Kasumi-1 (cell line): ENCODE measurements at places on chromosomes 6 and 20.

DNA sequence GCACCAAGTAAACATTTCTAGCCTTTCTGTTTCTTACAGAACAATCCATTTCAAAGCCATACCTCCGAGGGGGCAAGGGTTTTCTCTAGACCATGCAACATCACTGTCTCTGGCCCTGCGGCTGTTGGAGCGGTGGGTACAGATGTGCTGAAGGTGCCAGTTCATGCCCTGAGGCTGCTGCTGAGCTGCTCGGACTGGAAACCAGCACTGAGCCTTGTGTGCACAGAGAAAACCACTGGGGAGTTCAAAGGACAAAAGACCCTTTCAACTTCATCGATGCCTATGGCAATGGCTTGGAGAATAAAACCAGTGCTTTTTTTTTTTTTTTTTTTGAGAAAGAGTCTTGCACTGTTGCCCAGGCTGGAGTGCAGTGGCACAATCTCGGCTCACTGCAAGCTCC, 93.3 kb upstream of the IYD start:
- DNase-seq = no peak

DNA sequence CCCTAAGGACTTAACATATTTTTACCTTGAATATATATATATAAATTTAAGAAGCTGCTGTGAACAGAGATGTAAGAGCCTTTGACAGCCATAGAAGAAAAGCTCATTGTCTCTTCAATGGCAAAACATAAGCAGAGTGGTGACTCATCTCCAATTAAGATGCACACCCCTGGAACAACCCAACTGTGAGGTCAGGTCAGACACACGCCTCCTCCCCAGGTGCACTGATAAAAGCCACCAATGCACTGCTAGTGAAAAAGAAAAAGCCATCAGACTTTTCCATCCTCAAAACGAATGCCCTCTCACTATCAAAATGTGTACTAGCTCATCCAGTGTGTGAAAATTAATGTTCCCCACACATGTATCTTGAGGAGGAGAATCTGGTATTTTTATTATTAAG, 100.1 kb downstream of the SMLR1 start:
- DNase-seq = no peak

DNA sequence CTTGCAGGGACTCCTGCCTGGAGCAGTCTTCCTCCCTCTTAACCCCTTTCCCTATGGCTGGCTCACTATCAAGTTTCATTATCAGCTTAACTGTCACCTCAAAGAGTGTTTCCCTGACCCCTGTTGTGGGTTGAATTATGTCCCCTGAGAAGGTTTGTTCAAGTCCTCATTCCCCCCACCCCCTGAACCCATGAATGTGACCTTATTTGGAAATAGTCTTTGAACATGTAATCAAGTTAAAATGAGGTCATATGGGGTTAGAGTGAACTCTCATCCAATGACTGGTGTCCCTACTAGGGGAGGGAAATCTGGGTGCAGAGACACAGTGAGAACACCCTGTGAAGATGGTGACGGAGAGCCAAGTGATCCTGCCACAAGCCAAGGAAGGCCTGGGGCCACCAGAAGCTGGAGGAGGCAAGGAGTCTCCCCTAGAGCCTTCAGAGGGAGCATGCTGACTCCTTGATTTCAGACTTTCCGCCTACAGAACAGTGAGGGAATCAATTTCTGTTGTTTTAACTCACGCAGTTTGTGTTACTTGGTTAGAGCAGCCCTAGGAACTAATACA, 165.2 kb upstream of the TOP1 start:
- no peak for DNase-seq

DNA sequence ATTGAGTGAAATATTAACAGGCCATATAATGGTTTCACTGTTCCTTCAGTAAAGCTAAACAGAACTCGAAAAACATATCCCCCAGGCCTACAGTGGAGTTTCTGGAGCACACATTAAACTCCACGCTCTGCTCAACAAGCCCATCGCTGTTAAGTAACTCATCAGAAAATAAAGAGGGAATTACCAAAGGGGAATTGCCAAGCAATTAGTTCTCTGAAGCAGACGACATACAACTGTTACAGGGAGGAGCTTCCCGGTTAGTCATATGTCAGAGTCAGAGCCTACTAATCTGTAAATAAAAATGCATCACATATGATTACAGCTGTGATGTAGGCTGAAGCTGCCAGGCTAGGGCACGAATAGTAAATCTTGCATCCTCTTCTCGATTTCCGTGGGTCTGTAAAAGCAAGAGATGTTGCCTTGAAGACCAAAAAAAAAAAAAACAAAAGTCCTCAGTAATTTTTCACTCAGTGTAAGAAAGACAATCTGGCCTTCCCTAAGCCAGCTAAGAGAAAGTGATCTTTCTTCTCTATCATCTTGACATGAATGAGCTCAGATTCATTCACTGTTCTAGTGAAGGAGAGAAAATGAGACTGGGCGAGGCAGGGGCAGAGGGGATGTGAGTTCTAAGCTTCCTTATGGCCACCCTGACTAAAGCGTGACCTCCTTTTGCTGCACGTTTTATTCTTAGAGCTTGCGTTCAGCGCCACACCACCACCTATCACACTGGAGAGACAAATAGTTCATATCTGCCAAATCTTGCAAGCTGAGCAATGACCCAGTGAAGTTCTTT, 13.8 kb downstream of the ATXN1 start:
- DNase-seq = no peak

DNA sequence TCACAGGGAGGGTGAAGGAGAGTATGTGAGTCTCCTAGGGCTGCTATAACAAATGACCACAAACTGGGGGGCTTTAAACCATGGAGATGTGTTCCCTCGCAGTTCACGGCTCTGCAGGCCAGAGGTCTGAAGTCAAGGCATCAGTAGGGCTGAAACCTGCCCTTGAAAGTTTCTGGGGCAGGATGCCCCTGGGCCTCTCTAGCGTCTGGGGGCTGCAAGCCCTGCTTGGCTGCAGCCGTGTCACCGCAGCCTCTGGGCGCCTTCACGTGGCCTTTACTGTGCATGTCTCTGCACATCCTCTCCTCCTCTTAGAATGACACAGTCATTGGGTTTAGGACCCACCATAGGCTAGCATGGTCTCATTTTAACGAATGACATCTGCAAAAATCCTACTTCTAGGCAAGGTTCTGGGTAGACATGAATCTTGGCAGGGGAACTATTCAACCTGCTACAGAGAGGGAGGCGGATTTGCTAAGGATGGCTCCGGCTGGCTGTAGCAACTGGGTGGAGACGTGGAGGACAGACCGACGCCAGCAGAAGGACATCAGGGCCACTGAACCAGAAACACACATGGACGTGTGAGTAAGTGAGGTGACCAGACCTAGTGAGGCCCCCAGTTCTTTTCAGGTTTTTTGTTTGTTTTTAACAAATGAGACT, 58.6 kb downstream of the PHACTR3 start:
- no peak for DNase-seq

DNA sequence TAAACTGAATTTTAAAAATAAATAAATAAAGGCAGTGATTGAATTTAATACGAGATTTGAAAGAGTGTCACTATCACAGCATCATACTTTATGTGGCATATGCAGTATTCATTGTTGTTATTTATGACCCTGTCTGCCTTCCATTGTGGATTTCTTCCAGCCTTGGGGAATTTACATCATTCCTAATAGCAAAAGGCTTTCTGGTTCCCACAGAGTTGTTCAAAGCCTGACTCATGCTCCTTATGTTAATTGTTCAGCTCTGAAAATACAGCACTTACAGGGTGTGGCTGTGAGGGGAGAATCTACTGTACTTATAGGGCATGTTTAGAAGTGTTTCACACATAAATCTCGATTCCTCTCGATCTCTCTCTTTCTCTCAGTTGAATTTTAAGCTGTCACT, 54.4 kb downstream of the JAG1 start:
- no peak for DNase-seq

- DNase-seq = no peak
Measured at GRCh38 chr6:80860107-80860506, 753.6 kb downstream of the BCKDHB start.

DNA sequence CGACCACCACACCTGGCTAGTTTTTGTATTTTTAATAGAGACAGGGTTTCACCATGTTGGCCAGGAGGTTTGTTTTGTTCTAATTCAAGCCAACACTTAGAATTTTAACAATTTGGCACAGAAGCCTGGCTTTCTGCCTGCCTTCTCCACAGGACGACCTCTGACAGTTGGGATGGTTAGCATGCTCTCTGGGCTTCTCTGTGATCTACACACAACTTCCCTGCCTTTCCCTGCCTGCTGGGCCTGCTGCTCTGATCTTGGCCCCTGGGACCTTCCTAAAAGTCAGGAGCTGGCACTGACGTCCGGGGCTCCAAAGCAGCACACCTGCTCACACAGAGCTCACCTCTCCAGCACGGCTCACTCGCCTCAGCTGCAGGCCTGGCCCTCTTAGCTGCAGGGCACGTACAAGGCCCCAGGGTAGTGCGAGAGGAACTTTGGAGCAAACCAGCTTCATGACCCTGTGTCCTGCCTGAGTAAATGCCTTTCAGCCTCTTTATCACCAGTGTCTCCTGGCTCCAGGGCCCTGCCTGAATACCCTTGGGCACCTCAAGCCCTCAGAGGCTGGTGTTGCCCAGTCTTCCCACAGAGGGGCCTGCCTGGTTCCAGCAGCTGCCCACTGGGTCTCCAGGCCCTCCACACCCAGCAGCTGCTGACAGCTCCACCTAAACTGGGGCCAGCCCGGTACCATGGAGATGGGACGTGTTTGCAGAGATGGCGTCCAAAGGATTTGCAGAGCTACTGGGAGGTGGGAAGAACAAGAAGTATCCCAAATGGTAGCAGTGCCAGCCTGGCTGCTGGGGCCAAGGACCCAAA, 96.0 kb downstream of the PSMB1 start:
- no peak for DNase-seq

- DNase-seq = no peak
Measured at GRCh38 chr6:36000451-36000850, 24.0 kb downstream of the SLC26A8 start.

DNA sequence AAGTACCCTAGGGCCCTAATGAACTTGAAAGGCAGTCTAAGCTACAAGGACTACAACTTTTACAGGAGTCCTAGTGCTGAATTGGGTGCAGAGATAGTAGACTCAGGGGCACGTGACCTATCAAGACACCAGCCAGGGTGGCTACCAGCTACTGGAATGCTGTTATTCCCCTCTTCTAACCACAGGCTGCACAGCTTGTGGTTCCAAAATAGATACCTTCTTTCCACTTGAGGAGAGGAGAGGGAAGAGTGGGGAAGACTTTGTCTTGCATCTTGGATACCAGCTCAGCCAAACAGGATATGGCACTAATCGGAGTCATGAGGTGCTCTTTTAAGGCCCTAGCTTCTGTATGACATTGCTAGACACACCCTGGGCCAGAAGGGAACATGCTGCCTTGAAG, 60.0 kb upstream of the MTRF1L start:
- no peak for DNase-seq

- no peak for DNase-seq
Measured at GRCh38 chr6:156474507-156475120, 302.6 kb upstream of the ARID1B start.

- peak; percentile 67 for DNase-seq
Measured at GRCh38 chr6:14129575-14129974, 12.0 kb downstream of the CD83 start.

DNA sequence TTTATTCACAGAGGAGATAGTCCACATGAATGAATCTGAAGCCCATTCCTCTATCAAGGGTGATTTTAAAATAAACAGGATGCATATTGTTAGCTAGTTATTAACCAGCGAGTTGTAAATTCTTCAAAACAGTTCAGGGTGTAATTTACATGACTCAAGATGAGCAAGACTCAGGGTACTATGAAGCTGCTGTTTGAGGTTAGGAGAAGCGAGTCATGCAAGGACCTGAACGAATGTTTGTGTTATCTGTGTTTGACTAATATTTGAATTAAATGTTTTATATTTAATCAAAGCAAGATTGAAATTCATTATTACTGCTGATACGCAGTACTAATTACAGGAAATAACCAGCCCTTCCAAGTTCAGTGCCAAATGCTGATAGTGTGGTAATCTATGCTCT, 191.1 kb downstream of the SAMD5 start:
- no peak for DNase-seq

- no peak for DNase-seq
Measured at GRCh38 chr6:52423971-52424381, 3.8 kb downstream of the EFHC1 start.

GRCh38 chr6:143742070-143742954, 64.5 kb downstream of the PHACTR2 start:
- DNase-seq = no peak

DNA sequence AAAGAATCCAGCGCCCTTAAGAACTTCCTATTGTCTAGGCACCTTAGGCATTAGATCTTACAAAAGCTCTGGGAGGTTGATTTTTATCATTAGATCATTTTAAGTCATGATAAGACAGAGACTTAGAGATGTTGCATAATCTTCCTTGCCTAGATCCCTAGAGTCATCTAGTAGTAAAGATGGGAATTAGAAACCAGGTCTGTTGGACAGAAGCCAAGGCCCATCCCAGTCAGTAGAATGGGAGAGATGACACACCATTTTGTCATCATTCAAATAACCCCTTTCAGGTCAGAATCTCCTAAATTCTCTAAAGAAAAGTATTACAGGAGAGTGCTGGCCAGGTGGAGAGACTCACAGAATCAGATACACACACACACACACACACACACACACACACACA, 579.1 kb downstream of the BMP2 start:
- no peak for DNase-seq
